Endodermal cell (in vitro differentiated cells): ENCODE measurements at places on chromosomes 5 and 9. TPM values are rescaled to one million over a fixed set of nuclear protein-coding genes. Genes with fewer than 3 reads are reported as not detected.

DNA sequence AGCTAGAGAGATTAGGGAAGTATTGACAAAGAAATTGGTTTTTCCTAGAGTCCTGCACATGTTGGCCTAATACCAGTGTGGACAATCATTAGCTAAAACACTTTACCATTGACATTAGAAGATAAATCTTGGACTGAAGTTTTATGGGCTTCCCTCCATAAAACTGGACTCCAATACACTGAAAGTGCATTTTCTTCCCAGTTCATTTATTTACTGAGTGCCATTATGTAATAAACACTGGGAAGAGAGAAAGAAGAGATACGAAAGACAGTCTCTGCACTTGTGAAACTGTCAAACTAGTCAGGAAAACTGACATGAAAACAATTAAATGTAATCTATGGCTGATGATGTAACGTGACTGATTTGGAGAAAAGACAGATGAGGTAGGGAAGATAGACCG is 539.3 kb downstream of the ZNF608 start:
- no peaks in the 10 kb centered on the region for H3K27me3 ChIP-seq
- no peak for DNase-seq
- H3K4me1 ChIP-seq: no peaks in the 10 kb centered on the region

DNA sequence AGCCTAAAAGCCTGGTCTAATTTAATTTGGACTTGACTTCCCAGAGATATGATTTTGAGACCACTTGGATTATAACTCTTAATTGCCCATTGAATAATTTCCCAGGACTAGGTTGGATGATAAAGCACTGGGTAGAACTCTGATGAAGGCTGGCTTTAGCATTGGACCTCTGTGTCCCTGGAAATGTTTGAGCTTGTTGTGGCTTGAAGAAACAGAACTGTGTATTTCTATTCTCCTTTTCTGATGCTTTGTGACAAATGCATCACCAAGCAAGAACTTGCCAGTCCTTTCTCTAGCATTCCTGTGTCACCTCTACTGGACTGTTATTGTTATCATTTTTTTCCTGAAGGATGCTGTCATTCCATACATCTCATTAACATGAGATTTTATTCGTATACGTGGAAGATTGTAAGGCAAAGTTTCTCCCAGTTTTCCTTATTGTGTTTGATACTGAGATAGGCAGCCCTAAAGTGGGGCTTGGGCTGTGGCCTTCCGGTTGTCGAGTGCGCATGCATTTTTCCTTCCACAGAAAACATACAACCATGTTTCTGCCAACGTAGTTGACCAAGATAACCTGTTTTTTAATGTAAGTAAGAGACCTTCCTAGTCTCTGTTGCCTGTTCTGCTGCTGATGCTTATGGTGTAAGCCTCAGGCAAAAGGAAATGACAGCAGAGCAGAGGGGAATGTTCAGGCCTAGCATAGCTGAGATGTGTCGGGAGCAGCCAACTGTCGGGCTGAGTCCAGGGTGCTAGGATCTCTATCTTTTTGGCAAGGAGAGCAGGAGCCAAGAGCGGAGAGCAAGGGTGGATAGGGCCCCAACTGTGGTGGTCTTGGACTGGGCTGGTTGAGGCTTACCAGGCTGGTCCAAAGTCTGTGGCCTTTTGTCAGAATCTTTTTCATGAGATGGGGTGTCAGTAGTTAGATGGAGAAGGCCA is 2.3 kb downstream of the NTRK2 start:
- H3K27ac ChIP-seq: no peak overlapping the region
- H3K4me3 ChIP-seq: no peak overlapping the region

DNA sequence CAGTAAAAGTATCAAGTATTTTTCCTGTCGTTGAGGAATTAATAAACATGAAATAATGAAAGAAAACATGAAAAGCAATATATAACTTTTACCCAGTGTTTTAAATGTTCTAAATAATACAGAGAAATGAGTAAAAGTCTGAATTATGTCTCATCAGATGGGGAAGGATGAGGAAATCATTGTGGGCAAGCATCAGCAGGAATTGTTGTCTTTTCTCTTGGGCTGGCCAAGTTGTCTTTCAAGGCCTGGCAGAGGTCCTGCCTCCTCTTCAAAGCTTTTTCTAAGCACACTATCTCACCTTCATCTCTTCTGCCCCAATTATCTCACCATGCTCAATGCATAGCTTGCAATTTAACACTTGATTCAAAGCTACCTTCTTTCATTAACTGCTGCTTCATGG is 41.9 kb downstream of the MOCS2 start:
- H3K27me3 ChIP-seq: no peaks in the 10 kb centered on the region
- H3K4me1 ChIP-seq: no peaks in the 10 kb centered on the region

- no peak for DNase-seq
- H3K4me1 ChIP-seq: peaks cover 39% of the 10 kb centered on the region
Measured at GRCh38 chr9:91824601-91825305, 125.3 kb downstream of the ROR2 start.

The ANKRD34B gene
- 0.09 to 0.49 TPM (median 0.42 TPM) in 3 replicates for total RNA-seq

- no peaks in the 10 kb centered on the region for H3K27me3 ChIP-seq
- no peak overlapping the region for H3K4me3 ChIP-seq
- DNase-seq: no peak
Measured at GRCh38 chr9:20865347-20865746, 166.1 kb downstream of the HACD4 start.

The LRRC19 gene
- not detected in 2 replicates for total RNA-seq

DNA sequence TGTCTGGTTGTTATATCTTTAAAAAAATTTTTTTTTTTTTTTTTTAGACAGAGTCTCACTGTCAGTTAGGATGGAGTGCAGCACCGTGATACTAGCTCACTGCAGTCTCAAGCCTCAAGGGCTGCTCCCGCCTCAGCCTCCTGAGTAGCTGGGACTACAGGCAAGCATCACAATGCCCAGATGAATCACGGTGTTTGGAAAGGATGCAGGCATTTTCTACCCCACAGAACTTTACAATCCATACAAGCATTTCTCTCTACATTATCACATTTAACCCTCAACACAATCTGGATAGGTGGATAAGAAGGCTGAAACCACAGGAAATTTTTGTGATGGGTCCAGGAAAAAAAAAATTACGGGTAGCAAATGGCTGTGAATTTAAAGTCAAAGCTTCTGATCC is 5.8 kb upstream of the PCA3 start:
- H3K4me3 ChIP-seq: no peak overlapping the region
- DNase-seq: no peak
- H3K36me3 ChIP-seq: no peaks in the 10 kb centered on the region
- no peaks in the 10 kb centered on the region for H3K4me1 ChIP-seq
- no peaks in the 10 kb centered on the region for H3K27me3 ChIP-seq
- no peak overlapping the region for H3K27ac ChIP-seq

GRCh38 chr5:135810188-135810943 is 24.1 kb upstream of the SLC25A48 start:
- no peaks in the 10 kb centered on the region for H3K4me1 ChIP-seq
- H3K27me3 ChIP-seq: no peaks in the 10 kb centered on the region
- no peaks in the 10 kb centered on the region for H3K36me3 ChIP-seq
- no peak overlapping the region for H3K4me3 ChIP-seq
- no peak overlapping the region for H3K27ac ChIP-seq
- DNase-seq: peak; percentile 23

DNA sequence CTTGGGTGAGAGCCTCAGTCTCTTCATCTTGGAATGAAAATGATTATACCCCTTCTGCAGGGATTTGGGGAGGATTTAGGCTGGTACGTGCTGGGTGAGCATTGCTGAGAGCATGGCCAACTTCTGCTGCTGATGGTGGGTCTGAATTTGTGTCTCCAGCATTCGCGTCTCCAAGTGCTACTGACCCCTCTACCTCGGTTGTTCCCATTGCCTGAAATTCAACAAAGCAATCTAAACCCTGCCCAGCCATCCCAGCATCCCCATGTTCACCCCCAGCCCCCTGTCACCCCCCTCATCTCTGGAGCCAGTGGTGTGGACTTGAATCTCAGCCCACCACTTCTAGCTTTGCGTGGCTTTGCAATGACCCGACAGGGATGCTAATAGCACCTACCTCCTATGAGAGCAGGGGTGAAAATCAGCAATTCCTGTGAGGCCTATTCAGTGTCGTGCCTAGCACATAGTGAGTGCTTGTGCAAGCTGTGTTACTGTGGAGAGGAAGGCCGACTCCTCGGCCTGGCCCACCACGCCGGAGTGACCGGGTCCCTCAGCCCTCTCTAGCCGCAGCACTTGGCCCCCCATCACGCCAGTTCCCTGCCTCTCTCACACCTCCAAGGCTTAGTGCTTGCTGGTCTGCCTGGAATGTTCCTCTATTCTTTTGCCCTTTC is 43.4 kb upstream of the SH3PXD2B start:
- no peaks in the 10 kb centered on the region for H3K27me3 ChIP-seq
- H3K27ac ChIP-seq: no peak overlapping the region
- no peaks in the 10 kb centered on the region for H3K36me3 ChIP-seq

- no peaks in the 10 kb centered on the region for H3K36me3 ChIP-seq
- H3K4me3 ChIP-seq: no peak overlapping the region
- no peaks in the 10 kb centered on the region for H3K4me1 ChIP-seq
- DNase-seq: no peak
- H3K27me3 ChIP-seq: no peaks in the 10 kb centered on the region
- no peak overlapping the region for H3K27ac ChIP-seq
Measured at GRCh38 chr5:79795764-79796398, 106.2 kb downstream of the CMYA5 start.

DNA sequence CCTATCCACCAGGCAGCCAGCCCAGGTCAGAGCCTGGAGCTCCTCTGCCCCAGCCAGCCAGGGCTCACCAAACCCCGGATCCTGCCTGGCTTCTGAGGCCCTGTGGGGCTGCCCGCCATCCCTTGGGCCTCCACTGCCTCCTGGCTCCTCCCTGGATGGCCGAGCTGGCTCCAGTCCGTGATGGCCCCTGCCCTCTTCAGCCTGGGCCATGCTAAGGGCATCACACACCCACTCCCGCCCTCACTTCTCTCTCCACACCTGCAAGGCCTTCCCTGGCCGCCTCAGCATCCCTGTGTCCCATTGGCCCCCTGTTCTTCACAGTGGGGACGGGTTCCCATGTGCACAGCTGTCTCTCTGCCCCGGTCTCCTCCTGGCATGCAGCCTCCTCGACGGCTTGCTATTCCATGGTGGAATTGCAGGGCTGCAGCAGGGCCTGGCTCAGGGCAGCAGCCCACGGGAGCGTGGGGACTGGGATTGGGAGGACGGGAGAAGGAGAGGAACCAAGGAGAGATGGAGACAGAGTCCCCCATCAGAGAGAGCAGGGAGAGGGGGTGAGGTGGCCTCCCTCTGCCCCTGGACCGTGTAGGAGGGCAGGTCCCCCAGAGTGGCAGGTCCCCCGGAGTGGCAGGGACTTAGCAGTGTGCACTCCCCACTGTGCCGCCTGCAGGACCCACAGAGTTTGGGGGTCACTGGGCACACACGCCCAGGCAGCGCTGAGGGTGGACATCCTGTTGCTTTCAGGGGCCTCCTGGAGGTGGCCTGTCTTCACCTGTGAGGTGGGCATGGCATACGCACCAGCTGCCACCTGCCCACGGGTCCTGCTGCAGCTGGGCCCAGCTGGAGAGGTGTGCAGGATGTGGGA is 16.7 kb upstream of the RNU6ATAC start:
- no peaks in the 10 kb centered on the region for H3K27me3 ChIP-seq
- no peak overlapping the region for H3K27ac ChIP-seq
- no peak overlapping the region for H3K4me3 ChIP-seq
- no peaks in the 10 kb centered on the region for H3K4me1 ChIP-seq
- H3K36me3 ChIP-seq: no peaks in the 10 kb centered on the region

The TAF11L11 gene
- not detected in 2 replicates for total RNA-seq

GRCh38 chr5:176614805-176615478 is 5.0 kb upstream of the GPRIN1 start:
- H3K27ac ChIP-seq: no peak overlapping the region
- H3K4me3 ChIP-seq: no peak overlapping the region
- H3K4me1 ChIP-seq: no peaks in the 10 kb centered on the region
- DNase-seq: no peak
- H3K36me3 ChIP-seq: no peaks in the 10 kb centered on the region
- peaks cover 52% of the 10 kb centered on the region for H3K27me3 ChIP-seq

DNA sequence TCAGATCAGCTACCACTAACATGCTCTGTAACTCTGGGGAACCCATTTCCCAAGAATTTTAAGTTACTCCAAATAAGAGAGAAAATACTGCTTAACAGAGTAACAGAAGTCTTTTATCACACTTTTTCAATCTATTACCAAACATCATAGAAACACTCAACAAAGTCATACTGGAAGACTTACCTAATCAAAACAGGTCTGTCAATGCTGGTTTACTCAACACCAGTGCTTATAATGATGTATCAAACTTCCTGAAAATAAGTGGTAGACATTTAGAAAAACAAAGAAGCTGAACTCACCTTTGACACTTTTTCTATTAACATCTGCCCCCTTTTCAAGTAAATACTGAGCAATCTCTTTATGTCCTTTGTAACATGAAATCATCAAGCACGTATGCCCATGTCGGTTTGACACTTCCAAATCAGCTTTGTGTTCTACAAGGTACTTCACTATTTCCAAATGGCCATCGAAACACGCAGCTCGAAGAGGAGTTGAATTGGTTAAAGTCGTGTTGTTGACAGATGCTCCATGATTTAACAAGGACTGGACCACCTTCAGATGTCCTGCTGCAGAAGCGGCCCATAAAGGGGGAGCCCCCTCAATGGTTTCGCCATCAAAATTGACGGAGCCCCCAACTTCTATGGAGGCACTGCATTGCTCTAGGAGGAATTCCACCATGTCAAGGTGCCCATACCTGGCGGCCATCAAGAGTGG is 1.8 kb downstream of the FEM1C start:
- H3K27me3 ChIP-seq: no peaks in the 10 kb centered on the region
- no peak overlapping the region for H3K27ac ChIP-seq
- no peak for DNase-seq
- H3K4me1 ChIP-seq: no peaks in the 10 kb centered on the region

- peak within 1 kb of the TSS; percentile 80 for H3K4me3 ChIP-seq
- H3K27me3 ChIP-seq: peaks cover 7% of the 10 kb centered on the region
- H3K36me3 ChIP-seq: no peaks in the 10 kb centered on the region
- peak; percentile 93 for DNase-seq
Measured at GRCh38 chr9:214648-215493, at the start of gene DOCK8. TSS of gene DOCK8 (plus strand) at chr9:214865. CDS start at chr9:214977, 112 bp downstream.

The TNC gene
- 67.5 to 73.3 TPM (median 71.5 TPM) in 3 replicates for total RNA-seq

The GMCL2 gene
- total RNA-seq: not detected in 3 replicates

The RNF183 gene
- total RNA-seq: 0.50 to 1.0 TPM (median 0.97 TPM) in 3 replicates

DNA sequence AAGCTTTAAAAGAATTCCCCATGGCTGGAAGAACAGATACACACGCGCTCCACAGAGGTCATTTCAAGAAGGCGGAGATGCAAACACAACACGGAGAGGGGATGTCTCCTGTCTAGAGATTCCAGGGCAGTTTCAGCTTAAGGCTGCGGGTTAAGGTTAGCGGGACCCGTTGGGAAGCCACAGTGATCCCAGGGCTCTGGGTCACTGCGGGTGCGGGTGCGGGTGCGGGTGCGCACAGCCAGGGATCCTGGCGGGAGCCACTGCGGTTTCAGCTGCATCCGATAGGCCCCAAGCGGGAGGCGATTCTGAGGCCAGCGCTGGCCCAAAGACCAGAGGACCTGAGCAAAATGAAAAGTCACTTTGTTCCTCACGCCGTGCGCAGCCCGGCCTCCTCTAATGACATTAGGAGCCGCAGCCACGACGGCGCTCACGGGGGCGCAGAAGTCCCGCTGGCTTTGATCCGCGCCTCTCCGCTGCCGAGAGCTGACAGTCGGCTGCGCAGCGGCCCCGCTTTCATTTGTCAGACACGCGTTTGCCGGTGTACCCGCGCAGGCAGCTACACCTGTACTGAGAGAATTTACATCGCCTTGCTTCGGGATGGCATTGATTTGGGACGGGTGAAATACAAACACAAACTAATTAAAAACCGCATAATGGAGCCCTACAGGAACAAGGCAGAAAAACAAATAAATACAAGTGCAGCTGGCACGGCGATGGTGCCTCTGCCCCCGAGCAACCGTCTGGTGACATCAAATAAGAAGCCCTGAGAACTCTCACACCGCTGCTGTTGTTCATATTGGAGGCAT is 5.3 kb upstream of the IRX1 start:
- no peaks in the 10 kb centered on the region for H3K4me1 ChIP-seq
- peak; percentile 66 for DNase-seq
